Forelimb muscle (tissue), 1 donor: ENCODE measurements at places on chromosomes 2 and 18.

- no peak for DNase-seq
Observed at GRCh38 chr2:152500772-152501171, 165.8 kb downstream of the FMNL2 start.

- DNase-seq = no peak
Observed at GRCh38 chr18:63267975-63268721, 51.4 kb downstream of the BCL2 start.

DNA sequence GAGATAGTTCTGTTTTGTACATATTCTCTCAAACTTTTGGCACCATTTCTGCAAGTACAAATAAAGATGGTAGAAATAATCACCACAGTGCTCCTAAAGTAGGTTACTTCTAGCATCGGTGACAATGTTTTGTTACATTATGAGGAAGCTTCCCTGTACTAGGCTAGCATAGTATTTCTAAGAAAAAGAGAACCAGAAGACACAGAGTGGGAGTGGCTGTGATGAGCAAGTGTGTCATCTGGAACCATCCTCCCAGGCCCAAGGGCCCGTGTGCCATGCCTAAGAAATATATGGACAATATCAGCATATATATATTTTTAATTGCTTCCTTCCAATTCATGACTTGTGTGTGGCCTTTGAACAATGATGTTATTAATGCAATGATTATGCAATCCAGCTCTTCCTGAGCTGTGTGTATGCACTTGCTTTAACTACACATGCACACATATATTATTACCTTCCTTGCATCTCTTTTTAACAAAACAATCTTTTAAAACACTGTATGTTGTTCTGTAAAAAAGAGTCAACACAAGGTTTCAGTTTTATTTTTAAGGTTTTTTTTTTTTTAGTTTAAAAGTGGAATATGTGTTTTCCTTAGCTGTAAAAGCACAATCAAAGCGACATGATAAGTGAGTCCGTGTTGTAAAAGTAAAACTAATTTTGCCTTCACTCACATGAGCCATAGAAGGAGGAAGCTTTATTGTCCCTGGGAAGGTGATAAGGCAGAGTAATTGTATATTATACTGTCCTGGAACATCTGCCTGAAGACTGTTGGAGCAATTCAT lies 303.9 kb downstream of the ZNF407 start:
- DNase-seq = no peak

GRCh38 chr2:158507141-158507540 lies 50.4 kb downstream of the PKP4 start:
- DNase-seq = no peak

- DNase-seq = no peak
Observed at GRCh38 chr2:224944707-224945547, 97.3 kb downstream of the DOCK10 start.

- DNase-seq = no peak
Observed at GRCh38 chr2:210363261-210363660, 48.3 kb upstream of the MYL1 start.

GRCh38 chr2:178825183-178825582 lies 18.0 kb upstream of the TTN start:
- DNase-seq = no peak

DNA sequence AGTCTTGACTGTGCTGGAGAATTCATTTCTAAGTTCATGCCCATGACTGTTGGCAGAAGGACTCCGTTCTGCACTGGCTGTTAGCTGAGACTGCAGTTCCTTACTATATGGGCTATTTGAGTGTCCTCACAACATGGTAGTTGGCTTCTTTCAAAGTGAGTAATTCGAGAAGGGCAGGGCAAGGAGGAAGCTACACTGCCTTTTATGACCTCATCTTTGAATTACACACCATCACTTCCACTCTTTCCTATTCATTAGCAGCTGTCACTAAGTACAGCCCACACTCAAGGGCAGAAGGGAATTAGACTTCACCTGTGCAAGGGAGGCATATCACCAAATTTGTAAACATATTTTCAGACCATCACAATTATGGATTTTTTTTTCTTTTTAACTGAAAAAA lies 55.9 kb upstream of the EPAS1 start:
- DNase-seq = no peak
